ENCODE measurements at places on chromosomes 12 and 14. TPM values are rescaled to one million over a fixed set of nuclear protein-coding genes. Genes with fewer than 3 reads are reported as not detected.
A peak's percentile ranks its signal among the peaks of the same experiment; 100 is the strongest.

Gene TMEM132C
- not detected for total RNA-seq

Gene PTGDR
- 4.5 TPM for total RNA-seq

Gene PRIMA1
- total RNA-seq = not detected

Gene ERGIC2
- total RNA-seq = 76.3 TPM

Gene EPS8
- 46.2 TPM for total RNA-seq

Gene TAS2R19
- total RNA-seq = 4.2 TPM

Gene ACYP1
- total RNA-seq = 40.5 TPM

Gene CHGA
- total RNA-seq = not detected

Gene TRHDE
- total RNA-seq = not detected

Gene ART4
- not detected for total RNA-seq

Gene TRPV4
- total RNA-seq = not detected

Gene DNAJC22
- total RNA-seq = not detected

DNA sequence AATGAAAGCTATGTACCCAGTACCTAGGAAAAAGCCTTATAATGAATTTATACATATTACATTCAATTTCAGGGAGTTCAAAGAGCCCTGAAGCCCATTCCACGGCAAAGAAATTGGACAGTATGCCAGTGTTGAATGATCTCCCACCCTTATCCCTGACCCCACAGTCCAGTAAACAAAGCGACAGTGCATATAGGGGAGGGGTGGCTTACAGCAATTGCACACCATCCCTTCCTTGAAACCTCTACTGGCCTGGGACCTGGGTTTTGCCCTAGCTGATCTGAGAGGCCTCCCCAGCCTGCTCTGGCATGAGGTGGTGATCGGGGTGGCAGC is 17.3 kb upstream of the RND1 start:
- DNase-seq = no peak

DNA sequence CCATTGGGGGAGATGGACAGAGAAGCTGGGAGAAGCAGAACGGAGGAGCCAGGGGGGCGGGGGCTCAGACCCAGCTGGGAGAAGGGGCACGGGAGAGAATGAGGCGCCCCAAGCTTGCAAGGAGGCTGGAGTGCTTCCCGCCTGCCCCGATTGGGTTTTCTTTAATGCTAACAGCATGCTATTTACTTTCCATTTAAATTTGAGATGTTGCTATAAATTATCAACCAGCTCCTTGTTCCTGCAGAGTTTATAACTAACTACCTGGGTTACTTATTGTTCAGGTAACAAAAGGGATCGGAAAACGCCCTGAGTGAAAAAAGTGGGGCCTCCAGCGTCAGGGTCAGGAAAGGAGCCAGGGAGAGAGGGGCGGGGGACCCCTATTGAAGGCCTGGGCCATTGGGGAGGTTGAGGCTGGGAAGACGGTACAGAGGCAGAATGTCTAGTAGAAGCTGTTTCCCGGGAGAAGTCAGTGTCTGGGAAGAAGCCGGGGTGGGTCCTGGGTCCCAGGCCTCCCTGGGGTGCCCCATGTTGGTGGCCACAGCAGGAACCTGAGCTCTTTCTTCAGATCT is 2.5 kb downstream of the HNF1A start:
- DNase-seq = no peak

DNA sequence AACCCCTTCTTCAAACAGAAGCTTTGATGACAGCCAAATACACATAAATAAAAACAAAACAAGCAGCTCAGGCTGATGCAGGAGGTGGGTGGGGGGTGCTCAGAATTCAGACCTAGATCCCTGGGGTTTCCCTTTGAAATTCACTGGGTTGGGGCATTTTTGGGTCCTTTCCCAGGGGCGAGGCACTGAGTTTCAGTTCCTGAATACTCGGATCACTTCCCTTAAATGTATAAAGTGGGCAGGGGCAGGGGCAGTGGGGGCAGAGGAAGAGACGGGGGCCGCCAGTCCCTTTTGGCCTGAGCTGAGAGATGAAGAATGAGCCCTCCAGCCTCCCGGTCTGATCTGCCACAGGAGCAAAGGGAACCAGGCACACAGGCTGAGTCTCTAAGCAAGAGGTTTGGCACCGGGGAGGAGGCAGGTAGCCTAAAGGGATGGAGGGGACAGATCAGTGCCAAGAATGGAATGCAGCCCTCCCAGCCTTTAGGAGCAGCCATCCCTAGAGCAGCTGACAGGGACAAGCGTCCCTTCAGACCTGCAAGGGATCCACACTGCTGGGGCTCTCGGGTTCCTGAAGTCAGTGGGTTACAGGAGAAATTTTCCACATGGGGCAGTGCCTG is 20.3 kb downstream of the KDM2B start:
- peak; percentile 62 for DNase-seq

DNA sequence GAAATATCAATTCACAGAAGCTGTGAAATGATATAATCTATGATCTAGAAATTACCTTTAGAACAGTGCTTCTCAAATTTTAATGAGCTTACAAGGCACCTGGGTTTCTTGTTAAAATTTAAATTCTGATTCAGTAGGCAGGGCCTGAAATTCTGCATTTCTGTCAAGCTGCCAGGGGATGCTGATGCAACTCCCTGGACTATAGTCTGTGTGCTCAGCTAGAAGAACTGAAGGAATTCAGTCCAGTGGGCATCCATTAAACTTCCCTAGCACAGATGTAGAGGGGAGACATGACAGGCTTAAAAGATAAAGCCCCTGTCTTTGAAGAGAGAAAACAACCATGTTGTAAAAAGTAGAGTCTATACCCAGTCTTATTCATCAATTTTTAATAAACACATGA is 441.8 kb downstream of the TMTC2 start:
- no peak for DNase-seq

DNA sequence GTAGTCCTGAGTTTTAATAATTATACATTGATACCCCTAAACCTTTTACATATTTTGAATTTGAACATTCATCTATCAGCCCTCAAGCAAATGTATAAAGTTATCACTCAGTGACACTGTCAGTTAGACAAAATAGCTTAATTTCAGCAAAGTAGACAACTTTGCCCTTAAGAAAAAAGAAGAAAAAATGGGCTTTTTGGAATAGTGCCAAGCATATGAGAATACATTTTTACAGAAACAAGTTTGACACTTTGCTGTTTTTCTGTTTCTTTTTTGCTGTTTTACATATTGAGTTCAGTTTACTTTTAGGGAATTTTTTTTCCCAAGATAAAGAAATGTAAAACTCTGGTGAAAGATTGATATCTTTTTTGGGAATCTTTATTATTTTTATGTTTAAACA is 14.3 kb downstream of the TBK1 start:
- DNase-seq = no peak

DNA sequence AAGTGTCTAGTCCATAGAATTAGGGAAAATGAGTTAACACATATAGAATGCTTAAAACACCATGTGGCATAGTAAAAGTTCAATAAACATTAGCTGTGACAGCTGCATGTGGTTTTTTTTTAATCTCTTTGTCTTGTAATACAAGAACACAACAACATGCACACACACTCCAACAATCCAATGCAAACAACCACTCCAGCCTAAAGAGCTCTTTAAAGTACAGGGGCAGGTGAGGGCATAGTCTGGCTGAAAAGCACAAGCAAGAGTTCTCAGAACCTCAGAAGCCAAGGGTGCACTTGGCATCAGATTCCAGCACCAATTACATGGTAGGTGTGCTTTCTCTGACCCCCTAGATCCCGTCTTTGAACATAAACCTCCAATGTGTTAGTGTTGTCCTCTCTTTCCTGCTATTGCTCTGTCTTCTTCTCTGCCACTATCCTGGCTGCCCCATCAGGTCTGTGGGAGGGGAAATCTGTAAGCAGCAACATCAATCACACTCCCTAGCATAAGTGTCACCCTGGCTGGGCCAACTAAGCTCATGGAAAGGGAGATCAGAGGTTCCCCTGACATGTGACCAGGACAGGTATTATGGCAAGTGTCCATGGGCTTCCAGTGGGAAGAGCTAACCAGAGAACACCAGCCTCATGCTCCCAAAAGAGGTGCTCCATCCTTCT is 91.0 kb downstream of the SLC8A3 start:
- DNase-seq = no peak

GRCh38 chr14:65502676-65503124 is 90.2 kb downstream of the FUT8 start:
- DNase-seq = no peak

DNA sequence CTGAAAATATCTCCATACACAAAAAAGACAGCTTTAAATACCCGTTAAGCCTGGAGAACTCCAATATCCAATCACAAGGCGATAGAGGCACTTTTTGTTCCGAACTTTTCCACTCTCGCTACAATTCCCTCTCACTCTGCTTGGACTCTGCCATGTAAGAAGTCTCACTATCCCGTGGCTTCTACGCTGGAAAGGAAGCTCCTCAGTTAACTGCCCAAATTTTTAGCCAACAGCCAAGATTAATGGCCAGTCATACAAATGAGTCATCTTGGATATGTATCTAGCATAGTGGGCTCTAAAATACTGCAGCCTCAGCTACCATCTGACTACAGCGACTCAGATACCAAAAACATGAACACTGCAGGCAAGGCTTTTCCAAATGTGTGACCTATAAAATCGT is 45.5 kb upstream of the RERGL start:
- no peak for DNase-seq

- DNase-seq = no peak
These were observed 191.5 kb downstream of the SYT1 start for GRCh38 chr12:79055926-79056674.

- DNase-seq = no peak
These were observed 3.2 kb downstream of the PGF start for GRCh38 chr14:74952180-74952665.

- DNase-seq = no peak
These were observed 785.2 kb downstream of the GALC start for GRCh38 chr14:87207756-87208155.

- peak; percentile 82 for DNase-seq
These were observed 127.3 kb upstream of the CCND2 start for GRCh38 chr12:4145990-4146859.

DNA sequence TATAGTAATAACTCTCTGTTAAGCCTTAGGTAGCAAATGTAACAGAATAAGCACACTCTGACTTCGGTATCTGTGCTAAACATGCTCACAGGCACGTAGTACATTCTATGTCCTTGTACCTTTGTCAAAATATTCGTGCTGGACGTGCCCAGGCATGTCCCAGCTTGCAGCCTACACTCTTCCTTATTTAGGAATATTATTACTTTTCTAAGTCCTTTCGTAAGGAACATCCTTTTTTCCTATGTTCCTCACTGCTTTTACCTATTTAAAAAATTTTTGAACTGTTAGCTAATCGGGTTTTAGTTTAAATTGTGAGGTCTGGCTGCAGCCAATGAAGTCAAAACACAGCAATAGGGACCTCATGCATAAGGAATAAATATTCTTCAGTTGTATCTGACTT is 24.1 kb upstream of the UBC start:
- DNase-seq = no peak

GRCh38 chr12:44582521-44582920 is 293.6 kb downstream of the NELL2 start:
- no peak for DNase-seq

- peak; percentile 51 for DNase-seq
These were observed 9.5 kb upstream of the CSAD start for GRCh38 chr12:53190108-53190729.

DNA sequence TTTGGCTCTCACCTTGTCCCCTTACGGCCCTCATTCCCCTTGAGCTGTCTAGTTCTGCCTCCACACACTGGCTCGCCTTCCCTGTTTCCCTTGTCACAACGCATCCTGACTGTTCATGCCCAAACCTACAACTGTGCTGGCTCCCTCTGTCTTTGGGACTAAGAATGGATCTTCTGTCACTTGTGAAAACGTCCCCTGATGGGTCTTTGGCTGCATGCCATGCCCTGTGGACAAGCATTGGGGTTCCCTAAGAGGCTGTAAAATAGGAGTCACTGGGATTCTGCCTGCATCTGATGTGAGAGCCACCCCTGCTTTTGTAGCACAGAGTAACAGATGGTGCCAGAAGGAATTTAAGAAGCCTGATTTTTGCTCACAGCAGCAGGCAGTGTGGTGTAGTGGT is 285.3 kb upstream of the CRY1 start:
- no peak for DNase-seq

- peak; percentile 77 for DNase-seq
These were observed 8.8 kb upstream of the CLECL1 start for GRCh38 chr12:9741726-9742125.

GRCh38 chr12:26471560-26471959 is 276.2 kb downstream of the SSPN start:
- no peak for DNase-seq

GRCh38 chr14:64841121-64841651 is 38.5 kb downstream of the SPTB start:
- DNase-seq = no peak

DNA sequence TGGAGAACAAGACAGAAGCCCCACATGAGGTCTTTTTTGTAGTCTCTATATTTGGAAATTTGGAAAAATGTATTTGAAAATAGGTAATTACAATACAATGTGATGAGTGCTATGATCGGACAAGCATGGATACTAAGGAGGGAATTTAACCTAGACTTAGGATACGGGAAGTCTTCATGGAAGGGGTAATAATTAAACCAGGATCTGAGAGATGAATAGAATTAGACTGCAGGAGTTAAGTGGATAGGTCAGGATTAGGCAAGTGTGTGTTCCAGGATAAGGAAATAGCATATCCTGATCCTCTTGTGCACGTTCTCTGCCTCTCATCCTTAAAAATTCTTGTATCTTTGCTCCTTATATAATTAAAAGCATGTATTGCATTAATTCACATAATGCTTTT is 223.3 kb upstream of the PRICKLE1 start:
- DNase-seq = no peak

DNA sequence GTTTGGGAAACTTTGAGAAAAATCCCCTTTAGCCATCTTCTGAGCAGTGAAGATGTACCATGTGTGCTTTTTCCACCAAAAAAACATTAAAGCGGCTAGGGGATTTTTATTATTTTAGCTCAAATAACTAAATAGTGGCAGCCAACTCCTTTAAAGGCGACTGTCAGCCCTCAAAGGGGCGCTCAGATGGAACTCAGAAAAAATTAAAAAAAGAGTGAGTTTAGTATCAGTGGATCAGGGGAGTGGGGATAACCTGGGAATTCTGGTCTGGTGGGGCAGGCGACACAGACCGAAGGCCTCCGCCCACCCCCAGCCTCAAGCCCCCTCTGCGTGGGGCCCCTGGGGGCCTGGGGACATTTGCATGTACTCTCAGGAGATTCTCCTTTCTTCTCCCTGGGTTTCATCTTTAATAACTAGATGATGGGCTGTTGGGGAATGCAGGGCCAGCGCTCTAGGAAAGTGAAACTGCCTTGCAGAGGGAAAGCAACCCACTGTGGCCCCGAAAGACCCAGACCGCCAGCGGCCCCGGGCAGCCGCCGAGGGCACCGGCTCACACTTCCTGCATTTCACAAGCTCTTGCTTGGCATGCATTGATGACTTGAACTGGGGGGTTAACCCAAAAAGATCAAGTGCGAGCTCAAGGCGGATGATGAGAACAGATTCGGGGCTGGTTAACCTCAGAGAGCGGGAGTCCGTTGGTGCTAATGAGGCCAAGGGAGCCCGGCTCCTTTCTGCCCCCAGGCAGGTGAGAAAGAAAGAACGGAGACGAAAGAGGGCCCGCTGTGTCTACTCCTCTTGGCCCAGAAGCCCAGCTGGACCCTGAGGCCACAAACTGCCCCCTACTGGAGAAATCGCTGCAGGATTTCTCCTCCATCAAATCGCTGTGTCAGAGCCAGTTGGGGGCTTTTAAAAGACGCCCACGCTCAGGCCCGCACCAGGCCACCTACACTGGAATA is 7.3 kb upstream of the BATF start:
- DNase-seq = peak; percentile 93

GRCh38 chr12:28568704-28569103 is 378.4 kb downstream of the CCDC91 start:
- no peak for DNase-seq

- no peak for DNase-seq
These were observed 12.5 kb upstream of the CACNA2D4 start for GRCh38 chr12:1930803-1931597.
